ENCODE measurements at places on chromosomes 12 and 14.

- no peak for DNase-seq
Observed at GRCh38 chr12:65778258-65779090, 45.8 kb upstream of the HMGA2 start.

DNA sequence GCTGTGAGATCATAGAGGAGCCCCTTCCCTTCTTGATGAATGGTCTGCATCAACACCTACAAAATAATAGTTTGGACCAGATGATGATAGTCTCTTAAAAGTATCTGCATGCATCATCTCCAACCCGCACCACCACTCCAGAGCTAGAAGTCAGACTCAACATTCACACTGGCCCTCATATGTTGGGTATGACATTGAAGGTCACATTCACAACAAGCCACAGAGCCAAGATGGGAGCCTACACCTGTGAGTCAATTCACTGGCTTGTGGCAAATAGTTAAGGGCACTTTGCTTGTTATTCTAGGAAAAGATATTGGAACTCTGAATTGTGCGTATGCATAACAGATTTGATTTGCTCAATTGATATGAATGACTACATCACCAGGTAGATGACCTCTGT, 1197.9 kb downstream of the VRK1 start:
- DNase-seq, result no peak

GRCh38 chr12:21566223-21566906, 38.3 kb downstream of the GYS2 start:
- no peak for DNase-seq

DNA sequence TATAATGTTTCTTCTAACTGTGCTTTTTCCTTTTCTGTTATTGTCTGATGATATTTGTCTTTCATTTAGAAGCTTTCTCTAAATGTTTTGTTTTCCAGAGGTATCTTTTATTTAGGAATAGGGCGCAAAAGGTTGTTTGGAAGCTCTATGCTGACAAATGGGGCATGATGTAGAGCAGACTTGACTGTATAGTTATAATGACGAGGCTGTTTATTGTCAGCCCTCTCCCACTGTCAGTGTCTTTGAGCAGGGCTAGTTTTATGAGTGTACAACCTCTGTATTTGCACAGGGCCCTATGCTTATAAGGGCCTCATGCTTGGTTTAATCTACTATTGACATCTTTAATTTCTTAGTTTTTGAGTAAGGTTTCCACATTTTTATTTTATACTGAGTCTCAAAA, 158.9 kb downstream of the CCDC91 start:
- no peak for DNase-seq

GRCh38 chr12:91975891-91976290, 169.8 kb downstream of the BTG1 start:
- DNase-seq, result no peak

DNA sequence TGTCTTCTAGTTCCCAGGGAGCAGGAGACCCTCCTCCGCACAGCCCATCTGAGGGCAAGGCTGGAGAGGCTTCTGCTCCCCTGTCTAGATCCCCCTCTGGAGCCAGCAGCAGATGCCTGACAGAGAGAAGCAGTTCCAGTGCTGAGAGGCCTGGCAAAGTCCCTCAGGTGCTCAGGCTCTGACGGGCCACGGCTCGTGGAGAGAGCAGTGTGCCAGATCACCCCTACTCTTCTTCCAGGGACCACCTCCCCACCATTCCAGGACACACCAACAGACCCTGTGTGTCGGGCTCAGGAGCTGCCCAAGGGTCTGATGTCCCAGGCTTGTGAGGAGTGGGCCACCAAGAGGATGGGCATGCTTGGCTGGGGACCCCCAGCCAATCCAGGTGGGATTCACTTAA, 22.5 kb upstream of the C14orf180 start:
- DNase-seq, result no peak

DNA sequence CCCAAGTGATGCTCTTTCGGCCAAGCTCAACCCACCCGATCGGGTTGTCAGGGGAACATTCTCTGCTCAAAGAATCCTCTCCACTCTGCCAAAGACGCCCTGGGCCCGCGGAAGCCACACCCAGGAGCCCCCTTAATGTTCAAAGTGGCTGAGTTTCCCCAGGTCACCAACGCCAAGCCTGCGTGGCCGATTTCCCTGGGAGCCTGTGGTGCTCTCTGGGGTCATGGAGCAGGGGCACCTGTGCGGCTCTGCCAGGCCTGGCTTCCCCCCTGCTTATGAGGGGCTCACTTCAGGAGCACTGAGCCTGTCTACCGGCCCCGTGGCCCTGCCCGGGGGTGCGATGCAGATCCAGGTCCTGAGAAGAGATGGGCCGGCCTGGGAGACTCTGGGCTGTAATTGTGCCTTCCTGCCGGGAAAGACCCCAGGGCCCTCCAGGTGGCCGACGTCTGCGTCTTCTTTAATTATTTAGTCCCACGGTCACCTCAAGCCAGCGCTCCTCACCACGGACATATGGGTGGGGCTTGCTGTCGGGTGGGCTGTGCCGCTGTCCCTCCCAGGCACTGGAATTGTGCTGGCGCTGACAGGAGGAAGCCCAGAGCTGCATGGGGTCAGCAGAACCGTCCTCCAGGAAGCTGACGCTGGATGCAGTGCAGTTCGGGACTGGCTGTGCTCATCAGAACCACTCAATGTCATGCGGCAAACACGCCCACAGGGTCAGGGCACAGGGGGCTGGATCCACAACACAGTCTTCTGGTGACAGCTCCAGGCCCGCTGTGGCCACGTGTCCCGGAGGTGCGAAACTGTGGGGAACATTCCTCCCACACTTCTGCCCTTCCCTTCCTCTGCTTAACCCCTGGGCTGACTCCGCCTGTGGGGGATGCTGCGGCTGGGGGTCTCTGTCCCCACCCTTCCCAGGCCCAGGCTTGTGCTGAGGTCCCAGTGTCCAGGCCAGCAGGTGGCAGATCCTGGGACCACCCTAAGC, 267.6 kb upstream of the SFSWAP start:
- DNase-seq, result no peak

DNA sequence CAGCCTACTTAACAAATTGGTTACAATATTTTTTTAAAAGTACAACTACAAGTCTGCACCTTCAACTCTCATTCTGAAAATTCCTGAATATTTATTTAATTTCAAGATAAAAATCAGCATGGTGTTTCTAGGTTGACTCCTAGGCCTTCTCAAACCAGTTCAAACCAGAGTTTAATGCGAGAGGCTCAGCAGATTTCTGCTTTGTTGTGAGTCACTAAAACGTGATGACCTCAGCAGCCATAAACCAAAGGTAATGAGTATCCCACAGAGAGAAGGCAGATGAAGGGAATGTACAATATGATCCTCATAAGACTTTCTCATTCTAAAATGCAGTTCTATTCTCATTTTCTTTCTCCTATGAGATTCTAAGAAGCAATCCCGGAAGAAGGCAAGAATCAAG, 1.5 kb downstream of the PRDM4 start:
- no peak for DNase-seq

DNA sequence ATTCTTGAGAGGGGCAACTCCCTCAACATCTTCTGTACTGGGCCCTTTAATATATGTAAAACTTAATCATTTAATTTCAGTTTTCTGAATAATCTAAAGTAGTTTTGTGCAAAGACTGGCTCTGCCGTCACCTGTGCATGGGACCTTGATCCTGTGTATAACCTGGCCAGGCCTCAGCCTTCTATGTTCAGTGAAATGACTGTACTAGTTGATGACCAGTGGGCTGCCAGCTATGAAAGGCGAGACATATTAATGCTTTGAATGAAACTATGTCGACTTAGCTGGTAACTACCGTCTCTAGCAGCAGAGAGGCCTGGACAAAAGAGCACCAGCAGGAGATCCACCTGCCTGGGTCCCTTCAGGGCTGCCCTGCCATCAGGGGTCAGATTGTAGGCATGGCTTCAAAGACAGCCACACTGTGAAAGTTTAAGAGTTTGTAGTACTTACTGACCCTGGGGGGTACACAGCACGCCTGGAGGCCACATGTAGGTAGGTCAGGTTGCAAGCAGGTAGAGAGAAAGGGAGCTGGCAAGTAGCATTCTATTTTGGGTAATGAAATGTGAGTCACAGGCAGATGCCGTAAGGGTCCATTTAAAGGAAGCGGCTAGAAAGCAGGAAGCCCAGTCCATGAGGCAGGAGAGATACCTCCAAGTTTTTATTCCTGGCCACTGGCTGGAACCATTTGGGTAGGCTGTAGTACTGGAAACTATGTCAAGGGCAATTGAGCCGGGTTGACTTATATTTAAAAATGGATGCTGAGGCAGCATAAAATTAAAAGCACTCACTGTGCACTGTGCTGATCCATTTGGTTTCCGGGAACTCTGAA, 77.2 kb downstream of the BHLHE41 start:
- DNase-seq, result no peak

- no peak for DNase-seq
Observed at GRCh38 chr12:80000831-80001230, 65.9 kb upstream of the PPP1R12A start.

GRCh38 chr12:39605501-39605900, 14.1 kb downstream of the ABCD2 start:
- DNase-seq, result no peak

DNA sequence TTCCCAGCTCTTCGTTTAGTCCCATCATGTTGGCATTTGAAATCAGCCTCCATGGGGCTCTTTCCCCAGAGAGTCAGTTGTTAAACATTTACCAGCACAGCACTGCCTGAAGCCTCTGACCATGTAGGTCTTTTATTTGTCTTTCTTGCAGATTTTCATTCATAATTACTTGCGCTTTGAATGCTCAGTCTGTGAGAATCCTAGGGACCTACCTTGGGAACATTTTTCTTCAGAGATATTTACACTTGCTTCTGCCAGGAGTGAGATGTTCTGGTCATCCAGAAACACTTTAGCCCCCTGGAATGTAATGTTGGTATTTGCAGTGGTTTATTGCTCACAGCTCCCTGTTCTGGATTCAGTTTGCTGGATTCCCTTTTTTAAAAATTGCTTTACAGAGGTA, 41.7 kb downstream of the RPH3A start:
- DNase-seq, result no peak

GRCh38 chr14:32306549-32306948, 22.5 kb upstream of the AKAP6 start:
- no peak for DNase-seq

GRCh38 chr12:112063273-112063672, 45.3 kb downstream of the NAA25 start:
- DNase-seq, result no peak

DNA sequence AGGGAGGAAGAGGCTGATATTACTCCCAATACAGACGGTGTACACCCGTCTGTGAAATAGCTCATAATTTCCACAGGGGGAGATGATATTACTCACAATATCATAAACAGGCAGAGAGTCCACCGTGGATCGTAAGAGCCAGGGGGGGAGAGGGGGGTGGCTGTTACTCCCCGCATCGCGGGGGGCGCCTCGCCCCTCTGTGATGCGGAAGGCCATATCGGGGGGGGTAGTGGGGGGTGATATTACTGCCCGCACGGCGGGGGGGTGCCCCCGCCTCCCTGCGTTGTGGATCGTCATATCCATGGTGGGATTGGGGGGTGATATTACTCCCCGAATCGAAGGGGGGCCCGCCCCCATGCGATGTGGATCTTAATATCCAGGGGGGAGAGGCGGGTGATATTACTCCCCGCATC, 91.9 kb downstream of the FRMD6 start:
- no peak for DNase-seq

DNA sequence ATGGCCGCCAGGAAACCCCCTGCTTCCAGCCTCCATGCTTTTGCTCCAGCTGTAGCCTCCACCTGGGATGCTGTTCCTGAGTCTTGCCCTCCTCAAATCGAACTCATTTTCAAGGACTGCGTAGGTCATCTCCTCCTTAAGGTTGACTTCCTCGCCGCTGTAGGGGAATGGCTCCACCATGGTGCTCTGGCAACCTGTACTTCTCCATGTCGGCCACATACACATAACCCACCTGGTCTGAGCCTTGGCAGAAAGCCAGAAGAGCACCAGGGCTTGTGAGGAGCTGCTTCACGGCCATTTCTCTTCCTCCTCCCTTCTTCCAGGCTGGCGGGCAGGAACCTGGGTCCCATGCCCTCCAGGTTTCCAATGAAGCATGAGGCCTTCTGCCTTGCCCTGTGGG, 36.7 kb upstream of the BEGAIN start:
- no peak for DNase-seq

DNA sequence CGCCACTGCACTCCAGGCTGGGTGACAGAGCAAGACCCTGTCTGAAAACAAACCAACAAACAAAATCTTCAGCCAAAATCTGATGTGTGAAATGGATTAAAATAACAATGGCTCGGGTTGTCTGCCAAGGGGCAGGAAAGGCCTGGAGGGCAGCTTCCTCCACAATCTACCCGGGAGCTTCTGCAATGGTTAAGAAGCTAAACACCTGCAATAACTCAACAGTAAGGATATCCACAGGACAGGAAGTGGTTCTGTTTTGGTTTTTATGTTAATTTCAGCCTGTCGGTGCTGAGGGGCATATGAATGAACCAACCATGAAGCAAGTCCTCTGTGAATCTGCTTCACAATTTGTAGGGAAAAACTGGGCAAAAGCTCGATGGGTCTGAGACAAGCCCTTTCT, 34.4 kb downstream of the RAD52 start:
- DNase-seq, result no peak

GRCh38 chr12:123472438-123472849, 14.5 kb downstream of the SNRNP35 start:
- DNase-seq, result no peak

- DNase-seq, result no peak
Observed at GRCh38 chr14:64659366-64659765, 44.9 kb upstream of the PLEKHG3 start.

DNA sequence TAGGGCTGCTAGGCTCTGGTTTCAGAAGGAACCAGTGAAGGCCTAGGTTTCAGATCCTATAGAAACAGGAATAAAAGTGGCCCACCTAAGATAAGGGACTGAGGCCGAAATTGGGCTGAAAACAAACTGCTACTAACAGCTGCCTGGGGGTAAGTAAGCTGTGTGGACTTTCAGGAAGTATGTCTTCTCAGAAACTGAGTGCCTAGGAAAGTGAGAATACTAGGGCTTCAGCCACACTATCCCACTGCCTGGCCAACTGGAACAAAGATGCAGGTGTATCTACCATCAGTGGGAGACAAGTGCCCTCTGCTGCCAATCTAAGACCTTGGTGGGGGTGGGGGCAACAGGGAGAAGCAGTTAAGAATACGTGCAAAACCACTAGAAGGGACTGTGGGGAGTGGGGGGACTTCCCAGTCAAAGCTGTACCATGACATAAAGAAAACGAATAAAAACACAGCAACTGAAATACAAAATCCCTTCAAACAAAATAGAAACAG, 82.5 kb downstream of the MED13L start:
- no peak for DNase-seq
